ENCODE measurements at places on chromosomes 5 and 9.
A peak's percentile ranks its signal among the peaks of the same experiment; 100 is the strongest.

- peak; percentile 70 for DNase-seq
Observed at GRCh38 chr9:7146582-7146981, 388.8 kb downstream of the KDM4C start.

GRCh38 chr5:168831383-168831782 lies 252.2 kb upstream of the PANK3 start:
- DNase-seq = no peak

DNA sequence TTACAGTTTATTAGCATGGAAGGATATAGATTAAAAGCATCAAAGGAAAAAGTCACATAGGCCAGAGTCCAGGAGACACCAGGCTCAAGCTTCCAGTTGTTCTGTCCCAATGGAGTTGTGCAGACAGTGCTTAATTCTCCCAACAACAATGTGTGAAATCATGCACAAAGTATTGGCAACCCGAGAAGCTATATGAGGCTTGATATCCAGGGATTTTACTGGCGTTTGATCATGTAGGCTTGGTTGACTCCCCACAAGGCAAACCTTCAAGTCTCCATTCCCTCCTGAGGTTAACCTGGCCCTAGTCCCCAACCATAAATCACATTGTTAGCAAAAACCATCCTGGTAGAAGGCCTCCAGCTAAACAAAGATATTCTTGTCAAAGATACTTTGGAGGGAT lies 141.5 kb downstream of the ADAMTS19 start:
- no peak for DNase-seq

DNA sequence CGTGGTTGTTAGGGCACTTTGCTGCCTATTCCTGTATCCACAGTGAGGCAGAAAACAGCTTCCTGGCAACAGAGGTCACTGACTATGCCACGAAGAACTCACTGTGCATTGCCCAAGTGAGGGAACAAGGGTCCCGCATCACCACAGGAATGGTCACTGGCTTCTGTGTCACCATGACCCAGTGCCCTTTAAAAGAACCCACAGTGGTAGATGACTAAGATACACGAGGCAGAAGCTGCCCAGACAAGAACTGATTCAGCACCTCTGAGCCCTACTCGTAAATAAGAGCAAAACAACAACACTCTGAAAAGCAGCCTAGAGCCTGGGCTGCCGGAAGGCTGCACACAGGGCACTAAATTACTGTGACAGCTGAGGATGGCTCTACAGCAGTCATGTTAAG lies 236.6 kb upstream of the RASEF start:
- peak; percentile 98 for DNase-seq

GRCh38 chr9:72949244-72949582 lies 3.6 kb downstream of the ALDH1A1 start:
- DNase-seq = peak; percentile 11

DNA sequence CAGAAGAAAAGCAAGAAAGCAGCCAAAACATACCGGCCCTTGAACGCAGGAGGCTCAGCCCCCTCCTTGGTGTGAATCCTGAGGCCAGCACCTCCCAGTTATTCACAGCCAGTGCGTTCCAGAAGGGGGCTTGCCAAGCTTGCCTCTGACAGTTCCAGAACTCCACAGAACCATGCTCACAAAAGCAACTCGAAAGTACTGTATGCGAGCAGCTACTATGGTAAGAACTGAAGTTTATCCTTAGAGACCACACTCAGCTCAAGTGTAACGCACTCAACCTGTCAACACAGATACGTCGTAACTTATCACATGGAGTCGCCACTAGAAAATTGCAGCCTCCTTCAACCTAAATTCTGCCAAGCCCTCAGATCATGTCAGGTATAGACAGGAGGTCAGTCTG lies 1.4 kb downstream of the UBAC1 start:
- no peak for DNase-seq

DNA sequence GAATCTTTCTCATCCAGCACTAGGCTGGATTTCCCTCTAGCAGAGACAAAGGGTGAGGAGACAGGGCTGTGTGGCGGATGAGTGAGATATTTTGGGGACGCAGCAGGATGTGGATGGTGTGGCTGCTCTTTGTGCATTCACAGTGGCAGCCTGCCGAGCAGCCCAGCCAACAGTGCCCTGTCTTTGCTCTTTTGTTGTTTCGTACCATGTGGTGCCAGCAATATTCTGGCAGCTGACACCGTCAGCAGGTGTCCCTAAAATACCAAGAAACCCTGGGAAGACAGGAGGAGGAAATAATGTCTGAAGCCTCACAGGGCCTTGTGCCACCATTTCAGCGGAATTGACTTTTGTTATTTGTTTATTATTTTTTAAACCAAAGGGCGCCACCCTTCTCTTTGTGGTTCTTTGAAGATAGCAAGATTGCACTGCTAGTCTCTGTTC lies 141.4 kb downstream of the CCDC192 start:
- DNase-seq = no peak

DNA sequence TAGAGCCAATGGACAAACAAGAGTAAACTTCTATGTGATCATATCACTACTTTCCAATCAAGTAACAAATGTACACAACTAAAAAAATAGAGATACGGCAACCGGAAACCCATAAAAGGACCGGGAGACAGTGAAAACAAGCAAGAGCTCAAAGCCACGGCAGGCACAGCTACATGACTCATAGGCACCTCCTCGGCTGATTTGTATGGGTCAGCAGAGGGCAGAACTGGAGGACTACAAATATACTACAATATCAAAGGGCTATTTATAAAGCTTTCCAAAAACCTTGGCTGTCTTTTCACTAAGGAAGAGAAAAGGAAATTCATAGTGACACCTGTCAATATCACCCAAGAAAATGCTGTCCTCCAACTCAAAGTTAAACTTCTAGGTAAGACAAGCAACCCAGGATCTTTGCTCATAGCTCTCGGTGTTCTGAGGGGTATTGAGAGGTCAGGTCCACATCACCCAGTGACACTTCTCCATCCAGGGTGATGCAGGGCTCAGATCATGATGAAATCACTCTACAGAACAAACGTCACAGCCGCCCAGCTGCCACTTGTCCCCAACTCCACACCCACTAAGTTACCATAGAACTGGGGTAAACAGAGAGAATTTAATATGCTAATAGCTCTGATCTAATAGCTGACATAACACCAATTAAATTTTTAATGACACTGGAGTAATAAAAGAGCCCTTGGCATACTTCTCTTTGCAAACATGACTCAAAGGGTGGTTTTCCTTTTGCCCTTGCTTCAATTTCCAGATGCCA lies 41.3 kb downstream of the PFDN1 start:
- peak; percentile 91 for DNase-seq

- peak; percentile 82 for DNase-seq
Observed at GRCh38 chr9:98450496-98450895, 195.0 kb upstream of the TBC1D2 start.

Data from kidney tubule cell (primary cell).